ENCODE measurements at places on chromosomes 1 and 21.

GRCh38 chr1:101108111-101108500 lies 82.5 kb upstream of the DPH5 start:
- DNase-seq, result no peak

GRCh38 chr1:71521655-71522264 lies 440.9 kb upstream of the ZRANB2 start:
- DNase-seq, result peak; percentile 47

DNA sequence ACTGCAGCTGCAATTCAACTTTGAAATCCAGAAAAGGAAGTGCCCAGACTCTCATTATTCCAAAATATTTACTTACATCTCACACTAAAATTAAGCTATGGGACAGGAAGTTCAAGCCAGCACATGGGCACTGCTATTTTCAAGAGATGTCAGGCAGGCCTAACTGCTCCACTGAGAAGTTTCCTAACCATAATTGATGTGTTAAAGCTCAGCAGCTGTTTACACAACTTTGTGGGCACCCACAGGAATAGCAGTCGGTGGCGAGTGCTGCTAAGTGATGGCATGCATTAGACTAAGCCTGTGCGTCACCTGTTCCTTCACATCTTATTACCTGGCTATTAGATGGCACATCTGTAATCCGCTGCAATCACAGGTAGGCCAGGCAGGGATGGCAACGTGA lies 303.3 kb upstream of the DAB1 start:
- DNase-seq, result no peak

GRCh38 chr1:42957880-42958487 lies 684 bp downstream of the SLC2A1 start:
- DNase-seq, result peak; percentile 68

- no peak for DNase-seq
These were observed 14.9 kb downstream of the PLEKHA6 start for GRCh38 chr1:204344665-204345355.

Data from ELR (cell line).